Fibroblast of skin of abdomen (primary cell): ENCODE measurements at places on chromosomes 6 and 20.

DNA sequence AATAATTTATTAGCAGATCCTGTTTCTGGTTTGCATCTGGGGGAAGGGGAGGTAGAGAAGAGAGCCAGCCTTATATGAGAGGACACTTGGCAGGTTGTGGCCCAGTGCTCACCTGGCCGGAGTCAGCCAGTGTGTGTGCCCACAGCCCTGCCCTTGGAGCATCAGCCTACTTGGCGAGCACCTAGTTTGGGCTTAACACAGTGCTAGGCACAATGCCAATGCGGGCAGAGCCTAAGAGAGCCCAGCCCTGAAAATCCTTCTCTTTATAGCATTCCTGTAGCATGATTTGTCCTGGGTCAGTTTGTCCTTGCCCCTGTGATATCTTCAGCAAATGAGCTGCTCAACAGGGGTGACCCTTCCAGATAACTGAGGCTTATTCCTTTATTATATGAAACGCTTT is 73.0 kb downstream of the SLX4IP start:
- peak; percentile 20 for DNase-seq

DNA sequence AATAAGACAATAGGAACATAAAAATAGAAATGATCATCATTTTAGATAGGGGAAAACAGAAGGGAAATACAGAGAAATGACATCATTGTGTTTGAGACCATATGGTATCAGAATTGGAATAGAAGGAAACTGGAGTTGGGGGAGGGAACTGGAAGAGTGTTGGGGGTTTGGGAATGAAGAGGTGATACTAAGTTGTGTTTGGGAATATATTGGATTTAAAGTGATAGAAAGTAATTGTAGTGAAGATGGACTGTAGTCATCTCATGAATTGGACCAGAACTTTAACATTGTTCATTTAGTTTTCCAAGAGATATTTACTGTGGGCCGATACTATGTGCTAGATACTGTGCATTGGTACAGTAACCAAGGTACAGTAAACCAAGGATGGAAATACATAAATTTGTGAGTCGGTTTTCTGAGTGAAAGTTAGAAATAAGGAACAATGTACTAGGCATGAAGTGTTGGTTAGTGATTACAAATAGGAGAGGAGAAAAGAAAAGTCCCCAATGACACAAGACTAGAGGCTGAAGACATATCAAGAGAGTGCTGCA is 32.3 kb downstream of the KCNQ5 start:
- DNase-seq, result no peak

DNA sequence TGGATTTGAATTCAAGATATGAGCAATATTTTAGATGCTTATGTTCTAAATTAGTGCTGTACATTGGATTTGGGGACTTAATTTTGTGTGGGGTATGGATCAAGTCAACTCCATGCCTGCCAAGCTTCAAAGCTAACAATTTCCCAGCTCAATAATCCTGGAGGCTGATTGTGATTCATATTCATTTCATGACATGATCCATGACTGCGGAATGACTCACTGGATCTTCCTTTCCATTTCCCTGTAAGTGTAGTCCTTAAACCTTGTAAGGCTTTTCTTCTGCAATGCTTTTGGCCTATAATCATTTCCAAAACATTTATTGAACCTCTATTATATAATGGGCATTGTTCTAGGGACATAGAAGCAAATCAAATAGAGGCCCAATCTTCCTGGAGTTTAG is 44.7 kb upstream of the CCN2 start:
- peak; percentile 91 for DNase-seq

DNA sequence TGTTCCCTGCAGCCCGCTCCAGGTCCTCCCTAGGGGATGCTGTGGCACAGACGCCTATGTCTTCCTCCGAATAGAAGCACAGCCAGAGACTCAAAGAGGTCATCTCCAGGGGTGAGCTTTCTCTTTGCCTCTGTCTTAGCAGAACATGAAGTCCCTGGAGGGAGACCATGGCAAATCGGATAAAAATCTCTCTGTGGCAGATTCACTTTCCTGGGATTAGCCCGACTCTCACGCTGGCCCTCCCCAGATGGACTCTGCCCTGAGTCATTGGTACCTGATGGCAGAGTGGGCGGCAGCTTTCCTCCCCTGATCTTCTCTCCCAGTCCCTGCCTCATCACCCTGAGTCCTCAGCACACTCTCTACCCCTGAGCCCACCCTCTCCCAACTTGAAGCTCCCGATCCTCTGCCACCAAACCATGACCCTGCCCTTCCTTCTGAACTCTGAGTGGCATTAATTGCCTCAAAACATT is 58.0 kb upstream of the CCDC167 start:
- no peak for DNase-seq

GRCh38 chr6:65155083-65155482 is 551.9 kb downstream of the EYS start:
- no peak for DNase-seq

- DNase-seq, result peak; percentile 55
These were observed 4.1 kb downstream of the AARS2 start for GRCh38 chr6:44309092-44309491.

- no peak for DNase-seq
These were observed 16.2 kb downstream of the HLA-DPB1 start for GRCh38 chr6:33091957-33092356.

DNA sequence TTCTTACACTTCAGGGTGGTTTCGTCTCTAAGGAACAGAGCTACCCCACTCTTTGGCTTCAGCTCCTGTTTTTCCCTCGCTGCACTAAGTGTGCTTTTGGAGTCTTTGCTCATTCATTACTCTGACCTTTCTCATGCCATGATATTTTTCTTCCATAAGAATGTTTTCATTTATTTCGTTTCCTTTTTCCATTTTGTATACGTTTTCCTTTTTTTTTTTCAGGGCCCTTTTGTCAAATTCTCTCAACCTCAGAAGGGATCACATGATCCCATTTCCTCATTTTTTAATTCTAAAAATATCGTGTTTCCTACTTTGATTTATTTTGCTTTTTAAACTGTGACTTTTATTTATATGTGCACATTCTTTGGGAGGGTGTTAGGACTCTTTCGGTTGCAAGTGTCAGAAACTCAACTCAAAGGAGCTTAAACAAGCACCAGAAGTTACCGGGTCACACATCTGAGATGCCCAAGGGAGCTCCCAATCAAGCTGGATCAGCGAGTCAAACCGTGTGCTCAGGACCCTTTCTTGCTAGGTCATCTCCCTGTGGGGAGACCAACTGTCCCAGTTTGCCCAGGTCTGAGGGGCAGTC is 40.6 kb downstream of the GCNT2 start:
- DNase-seq, result no peak

DNA sequence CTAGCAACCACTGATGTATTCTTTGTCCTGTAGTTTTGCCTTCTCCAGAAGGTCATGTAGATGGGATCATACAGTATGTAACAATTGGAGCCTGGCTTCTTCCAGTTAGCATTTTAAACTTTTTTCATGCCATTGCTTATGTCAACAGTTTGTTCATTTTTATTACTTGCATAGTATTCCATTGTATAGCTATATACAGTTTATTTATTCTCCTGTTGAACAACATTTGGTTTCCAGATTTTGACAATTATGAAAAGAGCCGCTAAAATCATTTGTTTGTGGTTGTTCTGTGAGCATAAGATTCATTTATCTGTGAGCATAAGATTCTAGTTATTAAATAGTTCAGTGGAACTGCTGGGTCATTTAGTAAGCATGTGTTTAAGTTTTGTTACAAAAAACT is 23.5 kb upstream of the CMTR1 start:
- DNase-seq, result no peak

- DNase-seq, result no peak
These were observed 48.2 kb upstream of the MLN start for GRCh38 chr6:33851959-33852358.

DNA sequence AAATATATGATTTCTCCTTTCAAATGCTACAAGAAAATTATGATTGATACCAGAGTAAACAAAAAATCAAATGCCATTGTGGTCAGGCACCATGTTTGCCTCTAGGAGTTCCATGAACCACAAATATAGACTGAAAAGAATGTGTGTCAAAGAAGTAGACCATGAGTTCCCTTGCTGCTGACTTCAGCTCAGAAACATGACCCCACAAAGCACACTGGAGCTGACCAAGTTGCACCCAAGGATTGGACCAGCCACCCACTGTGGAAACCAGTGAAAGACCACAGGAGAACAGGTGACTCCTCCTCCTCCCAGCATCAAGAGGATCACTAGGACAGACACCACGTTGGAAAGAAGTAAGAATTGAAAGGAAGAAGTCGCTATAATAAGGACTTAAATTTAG is 90.8 kb upstream of the TENT5A start:
- no peak for DNase-seq

- peak; percentile 88 for DNase-seq
These were observed 70.9 kb downstream of the ATG5 start for GRCh38 chr6:106254636-106255035.

DNA sequence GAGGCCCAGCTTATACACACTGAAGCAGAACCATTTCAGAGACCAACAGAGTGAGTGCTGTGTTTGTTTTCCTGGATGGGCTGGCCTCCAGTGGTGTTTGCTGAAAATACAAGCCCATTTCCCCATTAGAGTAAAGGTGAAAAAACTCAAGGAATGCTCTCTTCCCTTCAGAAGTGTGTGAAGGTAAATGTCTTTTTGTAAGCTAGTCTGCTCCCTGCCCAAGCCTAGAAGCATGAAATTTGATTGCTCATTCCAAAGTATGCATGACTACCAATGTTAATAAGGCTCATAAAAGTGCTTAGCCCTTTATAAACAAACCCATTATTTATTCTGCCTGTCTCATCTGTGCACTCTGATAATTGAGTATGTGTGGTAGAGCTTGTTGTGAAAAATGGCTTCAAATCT is 59.1 kb downstream of the ADGRF1 start:
- DNase-seq, result peak; percentile 36

DNA sequence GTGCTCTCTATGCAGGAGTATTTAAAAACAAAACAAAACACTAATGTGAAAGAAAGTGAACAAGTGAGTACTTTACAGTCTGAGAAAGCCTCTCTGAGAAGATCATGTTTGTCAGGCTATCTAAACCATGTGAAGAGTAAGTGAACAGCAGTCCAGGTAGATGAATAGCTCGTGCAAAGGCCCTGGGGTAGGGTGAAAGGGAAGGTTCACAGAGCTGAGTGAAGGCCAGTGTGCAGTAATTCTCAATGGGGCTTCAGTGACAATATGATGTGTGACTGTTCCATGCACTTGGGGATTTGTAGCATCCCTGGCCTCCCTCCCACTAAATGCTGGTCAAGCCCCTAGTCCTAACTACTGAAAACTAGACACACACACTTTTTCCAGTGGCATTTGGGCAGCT is 488.9 kb upstream of the JARID2 start:
- DNase-seq, result no peak

- no peak for DNase-seq
These were observed at the start of gene OPRL1 for GRCh38 chr20:64080013-64080812. Gene OPRL1 (plus strand): TSS chr20:64080082. CDS start chr20:64092721, 12,639 bp downstream.

DNA sequence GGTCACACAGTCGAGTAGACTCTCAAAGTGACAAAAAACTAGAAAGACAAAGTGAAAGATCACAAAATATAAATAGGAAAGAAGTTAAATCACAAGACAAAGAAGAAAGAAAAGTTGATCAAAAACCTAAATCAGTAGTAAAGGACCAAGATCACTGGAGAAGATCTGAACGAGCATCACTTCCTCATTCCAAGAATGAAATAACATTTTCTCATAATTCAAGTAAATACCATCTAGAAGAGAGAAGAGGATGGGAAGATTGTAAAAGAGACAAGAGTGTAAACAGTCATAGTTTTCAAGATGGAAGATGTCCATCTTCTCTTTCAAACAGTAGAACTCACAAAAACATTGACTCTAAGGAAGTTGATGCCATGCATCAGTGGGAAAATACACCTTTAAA is 31.6 kb upstream of the GJA10 start:
- DNase-seq, result no peak

- no peak for DNase-seq
These were observed 3.0 kb upstream of the CCR6 start for GRCh38 chr6:167119670-167120582.

- no peak for DNase-seq
These were observed 86.7 kb upstream of the NEDD9 start for GRCh38 chr6:11318835-11319813.

GRCh38 chr6:125639466-125640020 is 109.9 kb upstream of the HEY2 start:
- DNase-seq, result no peak

DNA sequence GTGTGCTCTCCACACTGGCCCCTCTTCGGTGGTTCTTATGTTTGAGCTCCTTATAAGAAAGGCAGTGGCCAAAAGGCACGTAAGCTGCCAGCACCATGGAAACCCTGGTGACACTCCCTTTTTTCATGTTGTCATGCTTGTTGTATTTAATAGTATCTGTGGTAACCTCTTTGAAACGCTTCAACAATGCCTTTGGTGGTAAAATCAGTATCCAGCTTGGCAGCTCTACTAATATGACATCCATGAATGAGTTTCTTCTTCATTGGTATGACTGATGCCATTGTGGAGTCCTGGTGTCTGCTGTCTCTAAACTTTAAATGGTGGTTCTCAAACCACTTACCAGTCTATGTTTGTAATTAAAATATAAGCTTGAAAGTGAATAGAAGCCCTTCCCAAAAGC is 10.7 kb upstream of the MYLK2 start:
- no peak for DNase-seq

- DNase-seq, result no peak
These were observed 682.0 kb downstream of the GRIK2 start for GRCh38 chr6:102075539-102075938.

DNA sequence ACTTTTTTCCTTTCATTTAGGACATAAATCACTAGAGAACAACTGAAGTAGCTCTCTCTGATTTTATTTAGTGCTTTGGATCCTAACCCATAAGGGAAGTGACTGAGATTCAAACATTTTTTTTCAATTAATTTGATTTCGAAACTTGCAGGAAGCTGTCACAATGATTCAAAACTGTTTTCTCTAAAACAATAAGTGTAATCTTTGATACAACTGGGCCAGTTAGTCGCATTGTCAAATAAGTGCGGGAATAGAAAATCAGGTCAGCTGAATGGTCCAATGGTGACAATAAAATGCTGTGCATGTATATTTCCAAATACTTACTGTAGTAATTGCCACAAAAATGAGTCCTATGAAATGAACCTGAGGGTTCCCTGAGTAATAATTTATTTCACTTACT is 930.8 kb downstream of the TFAP2A start:
- DNase-seq, result peak; percentile 51

DNA sequence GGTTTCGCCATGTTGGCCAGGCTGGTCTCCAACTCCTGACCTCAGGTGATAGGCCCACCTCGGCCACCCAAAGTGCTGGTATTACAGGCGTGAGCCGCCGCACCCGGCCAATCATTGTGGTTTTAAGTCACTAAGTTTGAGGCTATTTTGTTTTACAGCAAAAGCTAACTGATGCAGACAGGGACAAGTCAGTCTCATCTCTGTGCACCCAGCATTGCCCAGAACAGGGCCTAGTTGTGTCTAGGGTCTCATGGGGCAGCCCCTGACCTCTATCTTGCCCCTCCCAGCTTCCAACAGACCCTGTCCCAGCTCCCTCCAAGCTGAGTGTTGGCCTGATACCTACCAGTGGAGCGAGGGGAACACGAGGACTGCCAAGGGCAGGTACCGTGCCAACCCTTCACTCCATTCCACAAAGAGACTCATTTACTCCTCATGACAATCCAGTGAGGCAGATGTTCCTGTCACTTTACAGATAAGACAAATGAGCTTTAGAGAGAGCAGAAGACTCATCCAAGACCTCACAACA is 8.9 kb upstream of the RBCK1 start:
- no peak for DNase-seq
